ENCODE measurements at places on chromosomes 16 and 17.

DNA sequence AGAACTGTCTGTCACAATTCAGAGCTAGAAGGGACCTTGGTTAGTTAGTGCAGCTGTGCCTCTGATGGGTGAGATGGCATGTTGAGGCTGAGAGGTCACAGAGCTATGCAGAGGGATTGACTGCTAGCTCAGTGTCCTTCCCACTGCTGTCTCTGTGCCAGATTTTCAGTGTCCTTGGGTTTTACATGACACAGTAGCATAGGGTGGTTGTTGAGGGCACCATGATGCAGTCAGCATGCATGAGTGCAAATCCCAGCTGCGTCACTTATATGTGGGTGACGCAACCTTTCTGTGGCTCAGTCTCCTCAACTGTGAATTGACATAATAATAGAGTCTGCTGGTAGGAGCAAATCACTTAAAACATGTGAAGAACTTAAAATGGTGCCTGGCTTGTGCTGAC, 2.7 kb downstream of the MT1A start:
- DNase-seq, result no peak

- DNase-seq, result no peak
These were observed 55.8 kb downstream of the MYH10 start for GRCh38 chr17:8574687-8575086.

GRCh38 chr17:82239401-82239925, 10.6 kb downstream of the SLC16A3 start:
- no peak for DNase-seq

GRCh38 chr16:555528-556473, 4.4 kb upstream of the PRR35 start:
- no peak for DNase-seq

DNA sequence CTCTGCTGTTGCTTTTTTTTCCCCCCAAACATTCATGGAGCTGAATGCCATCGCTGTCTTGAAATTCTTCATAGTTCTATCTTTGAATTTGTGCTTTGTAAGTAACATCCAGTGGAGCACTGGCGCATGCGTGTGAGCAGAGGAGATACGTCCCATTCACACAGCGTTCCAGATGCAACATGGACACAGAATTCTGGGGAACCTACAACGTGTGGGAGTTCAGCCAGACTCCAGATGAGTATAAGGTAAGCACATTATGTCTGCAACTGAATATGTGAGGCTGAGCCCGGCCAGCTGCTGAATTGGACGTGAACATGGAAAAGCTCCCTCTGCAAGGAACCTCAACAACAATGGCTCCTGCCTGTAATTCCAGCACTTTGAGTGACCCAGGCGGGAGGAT, 4.3 kb upstream of the ATP1B2 start:
- no peak for DNase-seq

- no peak for DNase-seq
These were observed 744 bp downstream of the JPH3 start for GRCh38 chr16:87602821-87603683.

- DNase-seq, result no peak
These were observed 90.5 kb downstream of the PRKCA start for GRCh38 chr17:66392783-66393437.

- DNase-seq, result no peak
These were observed 54.5 kb downstream of the TUBD1 start for GRCh38 chr17:59838052-59838916.

DNA sequence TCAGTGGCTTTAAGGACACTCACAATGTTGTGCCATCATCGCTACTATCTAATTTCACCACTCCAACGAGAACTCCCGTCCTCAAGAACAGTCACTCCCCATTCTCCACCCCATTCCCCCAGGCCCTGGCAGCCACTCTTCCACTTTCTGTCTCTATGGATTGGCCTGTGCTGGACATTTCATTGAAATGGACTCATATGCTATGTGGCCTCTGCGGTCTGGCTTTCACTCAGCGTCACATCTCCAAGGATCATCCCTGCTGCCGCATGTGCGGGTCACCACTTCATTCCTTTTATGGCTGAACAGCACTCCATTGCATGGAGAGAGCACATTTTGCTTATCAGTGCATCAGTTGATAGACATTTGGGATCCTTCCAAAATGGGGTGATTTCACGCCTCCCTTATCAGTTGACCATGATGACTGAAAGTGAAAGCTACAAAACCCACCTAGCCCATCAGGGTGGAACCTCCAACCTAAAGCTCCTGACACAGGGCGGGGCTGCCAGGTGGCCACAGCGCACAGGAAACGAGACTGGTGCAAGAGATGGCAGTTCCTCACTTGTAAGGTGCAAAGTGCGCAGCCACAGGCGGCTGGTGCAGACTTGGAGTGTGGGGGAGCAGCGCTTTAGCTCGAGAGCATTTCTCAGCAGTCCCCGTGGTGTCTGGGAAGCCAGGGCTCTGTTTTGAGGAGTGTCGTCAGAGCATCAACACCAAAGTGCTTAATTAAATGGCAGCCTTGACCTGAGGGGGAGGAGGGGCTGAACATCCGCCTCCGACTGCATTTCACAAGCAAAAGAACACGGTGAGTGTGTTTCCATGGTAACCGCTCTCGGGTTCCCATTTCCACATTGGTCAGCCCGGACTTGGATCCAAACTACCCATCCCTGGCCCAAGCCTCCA, 23.8 kb downstream of the COTL1 start:
- DNase-seq, result no peak

DNA sequence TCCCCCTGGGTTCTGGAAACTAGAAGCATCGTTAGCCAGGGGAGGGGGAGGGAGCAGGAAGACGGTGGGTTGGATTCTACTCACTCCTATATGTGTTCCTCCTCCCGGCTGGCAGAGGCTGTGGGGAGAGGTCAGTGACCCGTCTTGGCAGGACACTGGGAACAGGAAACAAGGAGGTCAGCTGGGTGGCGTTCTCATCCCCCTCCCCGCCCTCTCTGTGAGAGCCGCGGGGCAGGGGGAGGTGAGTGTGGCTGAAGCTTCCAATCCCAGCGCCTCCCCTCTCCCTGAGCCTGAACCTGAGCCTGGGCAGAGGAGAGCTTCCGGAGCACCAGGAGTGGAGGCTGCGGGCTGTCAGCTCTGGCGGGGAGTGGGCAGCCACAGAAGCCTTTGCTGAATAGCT, 12.5 kb downstream of the GPRC5C start:
- no peak for DNase-seq

GRCh38 chr17:70872103-70872502, 702.8 kb downstream of the KCNJ2 start:
- DNase-seq, result no peak

GRCh38 chr17:74276541-74277009, 2.5 kb downstream of the DNAI2 start:
- no peak for DNase-seq

GRCh38 chr17:66540131-66540781, 237.8 kb downstream of the PRKCA start:
- DNase-seq, result peak; percentile 22

DNA sequence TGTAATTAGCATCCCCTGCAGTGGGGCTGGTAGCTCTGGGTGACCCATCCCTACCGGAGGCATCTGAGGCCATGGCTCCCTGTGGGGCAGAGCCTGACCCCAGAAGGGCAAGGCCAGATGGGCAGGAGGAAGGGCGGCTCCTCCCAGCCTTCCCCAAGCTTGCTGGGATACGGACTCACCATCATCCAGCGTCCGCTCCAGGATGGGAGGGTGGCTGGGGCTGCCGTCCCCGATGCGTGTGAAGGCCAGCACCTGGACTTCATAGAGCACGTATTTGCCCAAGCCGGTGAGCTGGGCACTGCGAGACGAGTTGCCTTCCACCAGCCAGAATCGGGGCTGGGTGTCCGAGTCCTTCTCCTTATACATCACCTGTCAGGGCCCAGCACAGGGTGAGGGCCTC, 81.6 kb upstream of the CDC42EP4 start:
- no peak for DNase-seq

- DNase-seq, result no peak
These were observed 551 bp downstream of the WDR81 start for GRCh38 chr17:1724869-1725641.

DNA sequence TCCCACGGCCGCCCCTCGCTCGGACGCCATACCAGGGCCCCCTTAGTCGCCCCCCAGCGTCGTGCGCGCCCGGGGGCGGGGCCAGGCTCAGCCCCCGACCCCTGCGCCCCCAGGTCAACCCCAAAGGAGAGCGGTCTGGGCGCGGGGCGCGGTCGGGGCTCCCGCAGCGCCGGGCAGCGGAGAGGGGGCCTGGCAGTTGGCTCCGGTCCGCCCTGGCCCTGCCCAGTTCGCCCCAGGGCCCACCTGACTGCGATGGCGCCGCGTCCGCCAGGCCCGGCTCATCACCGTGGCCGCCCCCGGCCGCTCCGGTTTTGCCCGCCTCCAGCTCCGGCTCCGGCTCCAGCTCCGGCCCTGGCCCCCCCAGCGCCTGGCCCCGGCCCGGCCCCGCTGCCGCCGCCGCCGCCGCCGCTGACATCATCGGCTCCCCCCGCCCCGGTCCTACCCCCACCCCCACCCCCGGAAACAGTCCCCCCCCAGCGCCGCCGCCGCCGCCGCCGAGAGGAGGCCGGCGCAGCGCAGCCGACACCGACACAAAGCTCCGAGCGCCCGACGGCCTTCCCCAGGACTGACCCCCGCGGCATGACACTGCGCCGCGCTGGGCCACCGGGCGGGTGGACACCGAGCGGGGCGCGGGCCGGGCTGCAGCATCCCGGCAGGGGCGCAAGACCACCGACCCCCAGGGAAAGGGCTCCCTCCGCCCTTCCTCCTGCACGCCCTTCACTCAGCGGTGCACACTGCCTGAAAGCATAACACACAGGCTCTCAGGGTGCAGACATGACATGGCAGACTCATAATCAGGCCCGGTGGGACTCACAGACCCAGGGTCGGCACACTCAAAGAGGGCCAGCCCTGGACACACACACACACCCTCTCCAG, at the start of gene ZBTB4:
ZBTB4 (minus strand) TSS at position 419 of the 876 bp plus-strand sequence. CDS start 12,830 bp downstream, outside the sequence.
- no peak for DNase-seq

GRCh38 chr16:11956558-11956957, 8.5 kb upstream of the TNFRSF17 start:
- DNase-seq, result no peak

- no peak for DNase-seq
These were observed 2.8 kb upstream of the SLFN11 start for GRCh38 chr17:35376245-35376644.

DNA sequence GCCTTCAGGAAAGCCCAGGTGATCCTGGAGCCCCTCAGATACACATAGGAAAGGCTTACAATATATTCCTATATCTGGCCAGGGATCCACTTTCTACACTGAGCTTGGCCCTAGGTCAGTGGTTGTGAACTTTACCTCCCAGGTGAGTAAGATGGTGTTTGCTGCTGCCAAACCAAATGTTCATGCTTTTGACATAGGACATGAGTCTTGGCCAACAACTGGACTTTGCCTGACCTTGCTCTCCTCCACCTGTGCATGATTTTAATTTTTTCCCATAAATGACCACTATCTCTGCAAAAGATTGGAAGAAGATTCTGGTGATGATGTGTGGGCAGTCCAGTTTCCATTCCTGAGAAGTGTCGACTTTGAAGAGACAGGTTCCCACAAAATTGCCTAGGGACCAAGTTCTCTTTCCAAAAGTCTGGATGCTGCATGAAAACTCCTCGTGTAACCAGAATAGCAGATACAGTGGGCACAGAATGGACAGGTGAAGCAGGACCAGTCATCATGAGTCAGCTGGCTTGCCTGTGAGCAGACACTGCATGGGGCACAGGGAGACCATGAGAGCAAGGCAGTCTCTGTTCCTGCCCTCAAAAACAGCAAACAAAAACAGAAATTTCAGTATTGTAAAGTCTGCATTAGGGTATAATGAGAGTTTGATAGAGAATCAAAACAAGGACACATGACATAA, 226.4 kb upstream of the MON1B start:
- DNase-seq, result no peak

GRCh38 chr17:43399839-43400328, 1.1 kb downstream of the ARL4D start:
- no peak for DNase-seq

DNA sequence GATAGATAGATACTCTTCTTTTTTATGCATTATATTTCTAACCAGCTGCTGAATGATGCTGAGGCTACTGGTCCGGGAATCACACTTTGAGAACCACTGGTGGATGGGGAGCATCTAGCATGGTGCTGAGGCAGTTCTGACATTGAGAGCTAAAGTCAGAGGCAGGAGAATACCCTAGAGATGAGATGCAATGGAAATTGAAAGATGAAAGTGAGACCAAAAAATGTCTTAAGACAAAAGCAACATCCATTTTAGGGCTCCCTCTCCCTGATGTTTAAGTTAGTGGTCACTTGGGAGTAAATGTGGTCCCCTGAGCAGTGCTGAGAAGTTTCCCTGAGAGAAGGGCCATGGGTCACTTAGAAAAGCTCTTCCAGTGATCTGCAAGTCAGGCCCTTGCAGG, 6.8 kb downstream of the PCTP start:
- DNase-seq, result no peak

GRCh38 chr16:10982465-10983150, 38.2 kb downstream of the CLEC16A start:
- no peak for DNase-seq

- no peak for DNase-seq
These were observed 211.5 kb upstream of the AXIN2 start for GRCh38 chr17:65772989-65773388.

GRCh38 chr17:76688165-76688622, 22.6 kb downstream of the MXRA7 start:
- no peak for DNase-seq

DNA sequence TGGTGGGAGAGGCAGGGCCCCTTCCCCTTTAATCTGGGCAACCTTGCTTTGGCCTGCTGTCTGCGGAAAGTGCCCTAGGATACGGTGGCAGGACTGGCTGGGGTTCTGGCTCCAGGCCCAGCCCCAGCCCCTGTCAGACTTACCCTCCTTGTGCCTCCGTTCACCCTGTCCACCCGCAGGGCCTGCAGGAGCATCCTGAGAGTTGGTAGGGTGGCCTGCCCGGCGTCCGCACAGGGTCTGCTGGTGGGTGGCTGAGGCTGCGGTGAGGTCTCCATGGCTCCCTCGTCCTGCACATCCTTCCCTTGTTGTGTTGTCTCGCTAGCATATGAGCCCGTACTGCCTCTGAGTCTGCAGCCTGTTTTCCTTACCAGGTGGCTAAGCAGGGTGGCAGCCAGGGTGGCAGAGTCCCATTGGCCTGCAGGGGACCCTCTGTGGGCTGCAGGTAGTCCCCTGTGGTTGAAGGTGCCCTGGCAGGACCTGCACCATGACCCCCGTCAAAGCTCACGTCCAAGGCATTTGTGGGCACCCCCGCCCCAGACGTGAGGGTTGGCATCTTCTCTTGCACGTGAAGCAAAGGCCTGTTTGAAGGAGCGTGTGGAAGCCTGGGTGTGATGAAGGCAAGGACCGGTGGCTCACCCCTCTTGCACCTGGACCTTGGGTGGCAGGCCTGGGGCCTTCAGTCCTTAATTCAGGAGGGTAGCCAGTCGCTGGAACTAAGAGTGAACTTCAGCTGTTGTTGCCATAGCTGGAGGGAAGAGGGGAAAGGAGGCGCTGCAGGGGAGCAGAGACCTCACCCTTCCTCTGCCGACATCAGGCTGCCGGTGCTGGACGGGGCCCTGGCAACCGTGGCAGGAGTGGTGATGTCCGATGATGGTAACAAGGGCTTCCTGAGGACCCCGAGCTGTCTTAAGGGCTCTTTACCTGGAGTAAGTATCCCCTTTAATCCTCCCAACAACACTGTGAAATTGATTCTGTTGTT, 293.7 kb downstream of the SEC14L1 start:
- no peak for DNase-seq

GRCh38 chr17:9802294-9802693, 10.9 kb upstream of the DHRS7C start:
- DNase-seq, result no peak
